SK-N-SH (cell line): ENCODE measurements at places on chromosomes 4 and X.
A peak's percentile ranks its signal among the peaks of the same experiment; 100 is the strongest.

GRCh38 chrX:140664939-140665338 lies 44.6 kb upstream of the LINC00632 start:
- peak; percentile 7 for DNase-seq
- H3K4me1 ChIP-seq, result no peaks in the 10 kb centered on the region
- H3K4me3 ChIP-seq, result no peak overlapping the region
- H3K36me3 ChIP-seq, result no peaks in the 10 kb centered on the region

- H3K27ac ChIP-seq, result no peak overlapping the region
- DNase-seq, result no peak
- H3K27me3 ChIP-seq, result no peaks in the 10 kb centered on the region
- H3K36me3 ChIP-seq, result no peaks in the 10 kb centered on the region
- H3K4me1 ChIP-seq, result no peaks in the 10 kb centered on the region; the same call in 1 of the 2 replicates
- no peak overlapping the region for H3K4me3 ChIP-seq
Observed at GRCh38 chr4:66872661-66873060, 672.6 kb downstream of the CENPC start.

GRCh38 chrX:13875572-13875971 lies 58.7 kb upstream of the GPM6B start:
- H3K36me3 ChIP-seq, result no peaks in the 10 kb centered on the region
- no peaks in the 10 kb centered on the region for H3K4me1 ChIP-seq
- no peak overlapping the region for H3K27ac ChIP-seq
- DNase-seq, result no peak
- no peak overlapping the region for H3K4me3 ChIP-seq

GRCh38 chrX:71183341-71183740 lies 38.7 kb downstream of the NLGN3 start:
- no peaks in the 10 kb centered on the region; the same call in 1 of the 2 replicates for H3K27me3 ChIP-seq
- H3K4me3 ChIP-seq, result no peak overlapping the region
- no peaks in the 10 kb centered on the region for H3K4me1 ChIP-seq
- DNase-seq, result no peak
- no peaks in the 10 kb centered on the region for H3K36me3 ChIP-seq

- H3K36me3 ChIP-seq, result peaks cover 8% of the 10 kb centered on the region
- no peak overlapping the region for H3K4me3 ChIP-seq
- H3K4me1 ChIP-seq, result no peaks in the 10 kb centered on the region
- DNase-seq, result peak; percentile 2
- no peaks in the 10 kb centered on the region for H3K27me3 ChIP-seq
Observed at GRCh38 chrX:85859426-85859825, 187.9 kb downstream of the CHM start.

DNA sequence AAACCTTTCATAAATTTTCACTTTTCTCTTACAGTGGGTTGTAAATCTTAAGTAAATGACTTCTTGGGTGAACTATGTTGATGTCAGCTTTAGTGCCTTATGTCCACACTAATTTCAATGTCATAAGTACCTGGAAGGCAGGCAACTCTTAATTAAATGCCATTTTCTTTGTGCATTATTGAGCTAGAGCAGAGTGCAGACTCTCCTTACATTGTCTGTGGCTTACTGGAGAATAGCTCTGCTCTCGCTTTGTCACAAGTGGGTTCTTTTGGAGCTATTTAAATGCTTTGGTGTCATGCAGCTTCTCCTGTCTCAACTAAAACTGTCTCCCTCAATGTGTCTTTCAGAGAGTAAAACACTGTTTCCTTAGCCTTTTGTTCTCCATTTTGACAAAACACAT lies 411.6 kb downstream of the STIM2 start:
- H3K27me3 ChIP-seq, result no peaks in the 10 kb centered on the region
- no peaks in the 10 kb centered on the region for H3K36me3 ChIP-seq
- no peak overlapping the region for H3K27ac ChIP-seq
- DNase-seq, result no peak
- no peak overlapping the region for H3K4me3 ChIP-seq

DNA sequence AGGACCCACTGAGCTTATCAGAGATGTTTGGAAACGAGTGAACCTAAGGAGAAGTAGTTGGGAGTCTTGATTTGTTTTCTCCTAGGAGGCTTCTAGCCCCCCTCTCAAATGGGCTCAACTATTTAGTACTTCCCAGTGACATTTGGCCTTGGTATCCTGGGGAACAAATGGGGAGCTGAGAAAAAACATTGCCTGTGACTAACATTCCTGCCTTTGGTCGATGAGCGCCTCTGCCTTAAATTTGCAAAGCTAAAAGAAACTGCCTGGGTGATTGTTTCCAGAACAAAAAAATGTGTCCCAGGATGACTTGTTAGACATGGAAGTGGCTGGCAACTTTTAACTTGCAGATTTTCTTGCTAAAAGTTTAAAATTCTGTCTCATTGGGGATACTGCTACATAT lies 58.8 kb upstream of the IGFBP7 start:
- no peak overlapping the region for H3K4me3 ChIP-seq
- no peaks in the 10 kb centered on the region; the same call in 1 of the 2 replicates for H3K4me1 ChIP-seq

DNA sequence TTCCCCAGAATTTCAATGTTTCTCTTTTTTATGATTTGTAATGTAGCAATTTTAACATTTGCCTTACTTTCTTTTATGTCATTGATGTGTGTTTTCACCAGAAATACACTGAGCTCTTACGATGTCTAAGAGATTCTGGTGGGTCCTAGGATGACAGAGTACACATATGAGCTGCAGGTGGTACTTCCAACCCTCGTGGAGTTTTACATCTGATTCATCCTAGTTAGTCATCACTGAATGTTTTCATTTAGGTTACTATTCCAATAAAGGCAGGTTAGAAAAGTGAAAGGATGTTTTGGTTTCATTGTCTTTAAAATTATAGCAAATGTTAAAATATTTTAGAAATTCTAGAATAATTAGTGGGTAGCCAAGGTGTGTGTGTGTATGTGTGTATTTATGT lies 605.9 kb downstream of the ADGRL3 start:
- no peak overlapping the region for H3K4me3 ChIP-seq
- no peaks in the 10 kb centered on the region for H3K4me1 ChIP-seq
- H3K27ac ChIP-seq, result no peak overlapping the region
- no peak for DNase-seq
- H3K36me3 ChIP-seq, result no peaks in the 10 kb centered on the region

GRCh38 chr4:13597141-13597540 lies 30.4 kb downstream of the BOD1L1 start:
- H3K4me1 ChIP-seq, result no peaks in the 10 kb centered on the region
- H3K4me3 ChIP-seq, result no peak overlapping the region
- peak overlapping the region; percentile 49 for H3K27ac ChIP-seq
- H3K36me3 ChIP-seq, result peaks cover 91% of the 10 kb centered on the region
- H3K27me3 ChIP-seq, result no peaks in the 10 kb centered on the region
- no peak for DNase-seq

- no peaks in the 10 kb centered on the region; the same call in 1 of the 2 replicates for H3K4me1 ChIP-seq
- DNase-seq, result no peak
- no peak overlapping the region for H3K27ac ChIP-seq
Observed at GRCh38 chrX:10622197-10622596, 1.8 kb upstream of the MID1 start.

DNA sequence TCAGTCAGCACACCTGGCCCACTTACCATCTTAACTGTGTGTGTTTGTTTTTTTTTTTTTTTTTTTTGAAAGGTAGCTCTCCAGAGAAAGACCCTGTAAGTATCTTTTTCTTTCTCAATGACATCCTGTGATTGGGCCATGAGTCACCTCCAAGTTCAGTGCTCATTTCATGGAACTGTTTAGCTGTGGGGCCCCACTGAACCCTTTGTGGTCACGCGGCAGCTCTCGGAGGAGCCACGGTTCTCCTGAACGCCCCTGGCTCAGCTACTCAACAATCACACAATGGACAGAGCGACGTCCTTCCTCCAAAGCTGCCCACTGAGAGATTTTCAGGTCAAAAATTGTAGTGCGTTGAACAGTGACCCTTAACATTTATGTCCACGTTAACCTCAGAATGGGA lies 14.2 kb upstream of the IL3RA start:
- no peaks in the 10 kb centered on the region; the same call in 1 of the 2 replicates for H3K27me3 ChIP-seq
- H3K36me3 ChIP-seq, result no peaks in the 10 kb centered on the region
- H3K4me3 ChIP-seq, result no peak overlapping the region

DNA sequence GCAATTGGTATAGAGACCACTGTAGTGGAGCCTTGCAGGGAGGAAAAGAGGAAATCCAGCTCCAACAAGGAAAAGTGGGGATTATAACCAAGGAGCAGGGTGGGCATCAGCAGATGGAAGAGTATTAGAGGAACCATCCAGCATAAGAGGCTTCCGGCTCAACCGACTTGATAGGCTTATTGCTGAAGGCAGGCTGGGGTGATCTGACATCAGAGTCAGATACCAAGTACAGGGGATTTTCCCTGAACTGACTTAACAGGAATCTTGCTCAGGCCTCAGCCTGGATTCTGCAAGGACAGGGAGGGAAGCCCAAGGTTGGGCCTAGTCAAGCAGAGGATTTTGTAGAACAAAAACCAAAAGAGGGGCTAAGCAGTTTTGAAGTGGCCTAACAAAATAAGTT lies 129.6 kb downstream of the DCLK2 start:
- H3K36me3 ChIP-seq, result peaks cover 37% of the 10 kb centered on the region
- peak overlapping the region; percentile 78 for H3K27ac ChIP-seq
- DNase-seq, result no peak
- no peaks in the 10 kb centered on the region for H3K27me3 ChIP-seq
- no peak overlapping the region for H3K4me3 ChIP-seq
- peaks cover 31% of the 10 kb centered on the region for H3K4me1 ChIP-seq

- DNase-seq, result no peak
- peaks cover 21% of the 10 kb centered on the region; the same call in 1 of the 2 replicates for H3K4me1 ChIP-seq
- no peaks in the 10 kb centered on the region; the same call in none of the 2 replicates for H3K27me3 ChIP-seq
- no peaks in the 10 kb centered on the region for H3K36me3 ChIP-seq
- no peak overlapping the region for H3K4me3 ChIP-seq
Observed at GRCh38 chrX:54745676-54746075, 52.4 kb downstream of the ITIH6 start.

DNA sequence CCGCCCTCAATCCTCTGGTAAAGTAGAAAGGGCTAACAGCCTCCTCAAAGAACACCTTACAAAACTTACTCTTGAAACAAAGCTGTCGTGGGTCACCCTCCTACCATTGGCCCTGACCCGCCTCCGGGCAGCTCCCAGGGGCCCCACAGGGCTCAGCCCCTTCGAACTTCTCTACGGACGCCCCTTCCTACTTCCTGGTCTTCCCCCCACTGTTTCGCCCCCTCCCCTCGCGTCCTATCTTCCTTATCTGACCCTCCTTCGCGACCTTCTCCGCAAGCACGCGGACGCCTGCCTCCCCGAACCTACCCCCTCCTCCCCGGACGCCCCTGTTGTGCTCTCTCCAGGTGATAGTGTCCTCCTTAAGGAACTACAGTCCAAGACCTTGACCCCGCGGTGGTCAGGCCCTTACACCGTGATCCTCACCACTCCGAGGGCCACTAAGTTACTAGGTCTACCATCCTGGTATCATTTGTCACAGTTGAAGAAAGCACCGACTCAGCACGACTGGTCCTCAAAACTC lies 963.1 kb downstream of the RPA4 start:
- no peak overlapping the region for H3K27ac ChIP-seq
- H3K36me3 ChIP-seq, result no peaks in the 10 kb centered on the region
- H3K4me3 ChIP-seq, result no peak overlapping the region
- no peaks in the 10 kb centered on the region for H3K27me3 ChIP-seq
- no peaks in the 10 kb centered on the region for H3K4me1 ChIP-seq

- no peaks in the 10 kb centered on the region for H3K36me3 ChIP-seq
- peaks cover 6% of the 10 kb centered on the region; the same call in 1 of the 2 replicates for H3K4me1 ChIP-seq
- H3K27me3 ChIP-seq, result peaks cover 28% of the 10 kb centered on the region; the same call in 1 of the 2 replicates
- H3K4me3 ChIP-seq, result peak overlapping the region; percentile 45
- DNase-seq, result peak; percentile 74
- H3K27ac ChIP-seq, result no peak overlapping the region
Observed at GRCh38 chr4:37453281-37453998, 208.9 kb downstream of the NWD2 start.

DNA sequence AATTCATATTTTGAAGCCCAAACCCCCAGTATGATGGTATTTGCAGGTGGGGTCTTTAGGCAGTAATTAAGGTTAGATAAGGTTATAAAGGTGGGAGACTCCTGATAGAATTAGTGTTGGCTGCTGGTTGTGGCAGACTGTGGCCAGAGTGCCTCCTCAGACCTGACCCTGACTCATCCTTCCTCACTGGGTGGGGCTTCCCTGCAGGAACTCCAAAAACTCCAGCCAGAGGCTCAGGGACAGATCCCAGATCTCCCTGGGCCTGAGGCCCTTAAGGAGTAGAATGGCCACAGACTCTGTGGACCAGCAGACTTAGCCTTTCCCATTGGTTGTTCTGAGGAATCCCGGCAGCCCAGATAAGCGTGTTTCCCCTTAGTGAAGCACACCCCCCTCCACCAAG lies 463.0 kb upstream of the CPEB2 start:
- no peaks in the 10 kb centered on the region for H3K27me3 ChIP-seq
- no peak for DNase-seq
- H3K4me1 ChIP-seq, result no peaks in the 10 kb centered on the region
- H3K4me3 ChIP-seq, result no peak overlapping the region
- H3K27ac ChIP-seq, result no peak overlapping the region

- H3K27me3 ChIP-seq, result no peaks in the 10 kb centered on the region
- no peaks in the 10 kb centered on the region for H3K4me1 ChIP-seq
- no peak for DNase-seq
- no peak overlapping the region for H3K4me3 ChIP-seq
Observed at GRCh38 chr4:133801883-133802282, 399.7 kb downstream of the PABPC4L start.

DNA sequence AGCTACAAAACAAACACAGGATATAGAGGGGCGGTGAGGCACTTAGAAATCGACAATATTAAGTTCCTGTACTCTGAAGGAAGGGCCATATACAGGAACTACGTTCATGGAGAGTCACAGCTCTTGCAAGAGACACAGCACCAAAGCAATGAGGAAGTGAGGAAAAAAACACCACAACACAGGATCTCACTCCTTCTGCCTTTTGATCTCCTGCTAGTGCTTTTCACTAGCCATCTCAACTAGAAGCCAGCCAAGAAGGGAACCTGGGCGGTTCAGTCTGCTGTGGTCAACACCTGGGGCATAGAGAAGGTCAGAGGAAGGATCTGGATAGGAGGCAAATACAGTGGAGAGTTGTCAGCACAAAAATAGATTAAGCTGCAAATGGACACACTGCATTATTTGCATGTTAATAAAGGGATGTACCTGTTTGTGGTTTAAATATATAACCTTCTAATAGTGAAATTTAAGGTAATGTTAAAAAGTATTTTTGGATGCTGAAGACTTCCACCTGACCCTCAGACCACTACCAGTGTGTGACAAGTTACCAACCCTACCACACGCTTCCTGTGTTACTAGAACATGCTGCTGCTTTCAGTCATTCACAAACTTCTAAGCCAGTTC lies 104.6 kb downstream of the DTHD1 start:
- DNase-seq, result no peak
- no peaks in the 10 kb centered on the region for H3K36me3 ChIP-seq
- no peaks in the 10 kb centered on the region for H3K4me1 ChIP-seq
- no peak overlapping the region for H3K27ac ChIP-seq
- no peak overlapping the region for H3K4me3 ChIP-seq
